ENCODE measurements at places on chromosomes 5 and 9.

DNA sequence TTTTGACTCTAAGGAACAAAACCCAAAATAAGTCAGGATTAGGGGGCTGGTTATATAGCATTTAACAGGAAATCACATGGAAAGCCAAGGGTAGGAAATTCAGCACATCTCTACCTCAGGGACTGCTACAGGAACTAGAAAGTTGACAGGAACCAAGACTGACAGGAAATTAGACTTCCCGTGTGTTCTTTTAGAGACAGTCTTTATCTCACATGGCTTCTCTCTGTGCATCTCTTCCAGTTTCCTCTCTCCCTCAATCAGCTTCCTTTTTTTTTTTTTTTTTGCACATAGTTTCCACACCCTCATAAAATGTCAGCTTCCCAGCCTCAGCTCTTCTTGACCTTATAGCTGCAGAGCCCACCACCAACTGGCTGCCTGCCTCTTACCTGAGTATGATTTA is 4.8 kb downstream of the RECK start:
- no peak for DNase-seq

DNA sequence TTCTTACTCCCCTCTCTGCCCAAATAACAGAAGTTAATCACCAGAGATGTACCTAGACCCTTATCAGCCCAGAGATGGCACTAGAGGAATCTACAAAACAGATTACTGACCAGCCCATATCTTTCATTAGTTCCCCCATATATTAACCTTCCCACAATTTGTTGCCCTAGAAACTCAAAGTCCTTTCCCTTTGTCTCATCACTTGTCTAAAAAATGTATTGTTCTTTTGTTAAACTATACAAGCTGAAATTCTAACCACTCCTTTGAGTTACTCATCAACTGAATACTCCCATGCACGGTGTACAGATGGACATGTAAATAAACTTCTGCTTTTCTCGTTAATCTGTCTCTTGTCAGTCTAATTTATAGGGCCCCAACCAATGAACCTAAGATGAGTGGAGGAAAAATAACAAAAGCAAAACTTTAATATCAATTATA is 130.9 kb downstream of the CCDC192 start:
- no peak for DNase-seq

DNA sequence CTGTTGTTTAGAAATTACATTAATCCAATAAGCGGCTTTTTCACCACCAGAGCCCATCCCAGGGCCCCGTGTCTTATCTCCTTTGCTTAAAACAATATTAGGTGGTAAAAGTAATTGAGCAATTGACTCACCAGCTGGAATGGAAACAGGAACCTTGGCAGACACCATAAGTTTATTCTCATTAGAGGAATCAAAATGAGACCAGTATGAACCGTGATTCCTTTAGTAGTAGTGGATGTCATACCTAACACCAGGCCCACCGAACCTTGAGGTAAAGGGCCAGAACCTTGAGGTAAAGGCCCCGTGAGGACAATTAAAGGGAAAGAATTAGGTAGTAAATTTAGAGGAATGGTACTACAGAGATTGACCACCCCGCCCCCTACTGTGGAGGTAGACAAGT is 16.5 kb downstream of the HSDL2 start:
- no peak for DNase-seq

- no peak for DNase-seq
Measured at GRCh38 chr9:134381671-134382516, 55.6 kb downstream of the RXRA start.

DNA sequence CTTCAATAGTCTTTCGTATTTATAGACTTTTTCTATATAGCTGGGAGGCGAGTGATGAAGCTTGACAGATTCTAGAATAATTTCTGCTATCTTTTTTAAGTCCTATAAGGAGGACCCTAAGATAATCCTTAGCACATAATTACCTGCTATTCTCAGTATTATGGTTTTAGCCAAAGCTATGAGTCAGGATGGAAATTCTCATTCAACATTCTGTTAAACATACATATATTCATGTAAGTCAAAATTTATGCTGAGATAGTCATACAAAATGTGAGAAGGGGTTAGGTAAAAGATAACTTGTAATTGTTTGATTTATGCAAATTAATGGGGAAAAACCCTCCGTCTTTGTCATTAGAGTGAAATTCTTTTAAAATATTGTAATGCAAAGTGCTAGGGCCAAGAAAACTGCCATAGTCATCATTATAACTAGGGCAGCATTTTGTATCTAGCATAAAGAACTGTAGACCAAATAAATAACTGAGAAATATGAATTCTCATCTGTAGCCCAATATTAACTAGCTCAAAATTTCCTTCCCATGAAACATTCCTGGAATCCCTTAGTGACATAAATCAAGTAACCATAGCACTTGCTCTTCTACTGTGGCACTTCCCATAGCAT is 118.5 kb downstream of the MRPS30 start:
- DNase-seq: no peak

DNA sequence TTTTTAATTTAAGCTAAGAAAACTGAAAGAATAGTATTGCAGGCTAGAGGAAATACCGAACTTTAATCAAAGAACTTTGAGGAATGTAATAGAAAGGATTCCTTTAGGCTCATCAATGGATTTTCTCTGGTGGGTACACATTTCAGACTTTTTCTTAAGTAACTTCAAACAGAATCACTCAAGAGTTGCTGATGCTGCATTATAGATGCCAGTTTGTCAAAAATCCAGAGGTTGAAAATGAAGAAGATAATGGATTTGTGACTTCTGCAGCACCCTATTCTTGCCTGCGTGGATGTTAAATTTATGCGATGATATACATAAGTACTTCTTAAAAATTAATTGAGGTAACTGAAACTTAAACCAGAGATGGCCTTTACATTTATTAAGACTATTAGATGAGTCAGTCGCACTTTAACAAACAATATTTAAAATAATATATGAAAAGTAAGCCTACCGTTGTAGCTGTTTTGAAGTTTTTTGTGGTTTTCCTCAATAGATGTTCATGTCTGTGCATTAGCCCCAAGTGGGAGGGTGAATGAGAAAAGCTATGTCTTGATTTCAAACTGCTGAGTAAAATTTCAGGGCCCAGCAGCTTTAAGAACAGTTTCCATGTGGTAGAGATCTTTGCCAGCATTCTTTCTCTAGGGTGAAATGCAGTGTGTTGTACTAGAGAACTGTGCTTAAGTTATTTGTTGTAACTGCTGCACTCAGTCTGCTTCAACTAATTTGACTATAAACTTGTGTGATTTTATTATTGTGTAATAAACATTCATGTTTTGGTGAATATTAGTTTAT is at the start of gene OGN:
OGN (minus strand) TSS at position 537 of the 795 bp plus-strand sequence. CDS start 1,171 bp downstream, outside the sequence.
- no peak for DNase-seq

DNA sequence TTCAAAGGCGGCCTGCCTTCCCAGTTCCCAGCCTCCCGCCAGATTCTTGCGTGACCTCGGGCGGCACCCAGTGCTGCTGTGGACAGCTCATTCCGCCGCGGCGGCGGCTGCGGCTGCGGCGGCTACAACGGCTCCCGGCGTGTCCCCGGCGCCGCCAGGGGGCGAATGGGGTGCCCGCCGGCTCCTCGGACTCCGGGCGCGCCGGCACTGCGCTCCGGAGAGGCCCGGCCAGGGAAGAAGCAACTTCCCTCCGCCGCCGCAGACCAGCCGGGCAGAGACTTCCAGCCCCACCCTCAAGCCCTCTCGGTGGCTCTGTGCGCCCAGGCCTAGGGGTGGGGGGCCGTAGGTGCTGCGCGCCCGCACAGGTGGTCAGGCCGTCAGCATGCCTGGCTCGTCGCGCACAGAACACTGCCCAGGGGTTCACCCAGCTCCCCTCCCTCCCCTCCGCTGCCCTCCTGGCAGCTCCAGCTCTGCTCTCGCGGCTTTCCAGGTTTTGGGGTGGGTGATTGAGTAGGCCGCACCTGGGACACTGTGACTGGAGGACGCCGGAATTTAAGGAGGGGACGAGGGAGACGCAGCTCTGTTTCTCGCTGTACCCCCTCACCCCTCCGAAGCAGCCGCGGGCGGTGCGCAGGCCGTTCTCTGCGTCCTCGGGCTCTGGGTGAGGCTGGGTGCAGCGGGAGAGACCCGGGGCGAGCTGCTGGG is 20.2 kb downstream of the IGIP start:
- peak; percentile 74 for DNase-seq

DNA sequence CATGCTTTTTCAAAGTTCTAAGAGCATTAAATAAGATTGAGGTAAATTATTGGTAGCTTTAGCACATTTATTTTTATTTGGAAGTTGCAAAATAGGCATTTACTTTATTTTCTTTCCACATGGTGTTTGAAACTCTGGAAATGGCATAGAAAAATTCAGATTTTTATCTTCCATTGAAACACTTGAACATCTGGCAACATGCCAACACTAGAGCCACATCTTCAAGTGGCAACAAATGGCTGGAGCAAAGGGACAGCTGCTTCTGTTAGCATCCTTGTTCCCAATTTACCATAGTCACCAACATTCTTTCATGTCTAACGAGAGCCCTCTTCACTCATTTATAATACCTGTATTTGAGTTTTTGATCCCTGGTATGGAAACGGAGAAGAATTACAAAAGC is 539.9 kb downstream of the ZNF608 start:
- DNase-seq: no peak

GRCh38 chr5:57940236-57940635 is 457.6 kb upstream of the ACTBL2 start:
- no peak for DNase-seq

GRCh38 chr9:129755151-129755550 is 2.3 kb upstream of the PTGES start:
- DNase-seq: no peak

- DNase-seq: no peak
Measured at GRCh38 chr5:5589857-5590256, 167.4 kb downstream of the ICE1 start.

GRCh38 chr5:127997201-127997704 is 86.3 kb upstream of the SLC12A2 start:
- no peak for DNase-seq

DNA sequence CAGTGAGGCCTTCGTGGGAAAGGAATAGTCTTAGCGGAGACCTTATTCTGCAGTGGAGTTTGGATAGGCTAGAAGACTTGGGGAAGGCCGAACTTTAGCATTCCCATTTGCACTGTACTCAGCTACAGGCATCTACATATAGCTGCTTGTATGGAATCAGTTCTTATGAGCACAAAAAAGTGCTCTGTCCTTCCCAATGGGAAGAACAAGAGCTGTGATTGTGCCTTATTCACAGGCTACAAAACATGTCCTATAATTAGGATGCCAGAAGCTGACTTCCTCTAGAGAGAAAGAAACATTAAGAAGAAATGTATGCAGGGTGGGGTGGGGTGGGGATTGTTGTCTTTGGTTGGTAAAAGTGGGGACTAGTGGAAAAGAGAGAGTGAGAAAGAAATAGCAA is 154.7 kb downstream of the ATP10B start:
- DNase-seq: no peak

DNA sequence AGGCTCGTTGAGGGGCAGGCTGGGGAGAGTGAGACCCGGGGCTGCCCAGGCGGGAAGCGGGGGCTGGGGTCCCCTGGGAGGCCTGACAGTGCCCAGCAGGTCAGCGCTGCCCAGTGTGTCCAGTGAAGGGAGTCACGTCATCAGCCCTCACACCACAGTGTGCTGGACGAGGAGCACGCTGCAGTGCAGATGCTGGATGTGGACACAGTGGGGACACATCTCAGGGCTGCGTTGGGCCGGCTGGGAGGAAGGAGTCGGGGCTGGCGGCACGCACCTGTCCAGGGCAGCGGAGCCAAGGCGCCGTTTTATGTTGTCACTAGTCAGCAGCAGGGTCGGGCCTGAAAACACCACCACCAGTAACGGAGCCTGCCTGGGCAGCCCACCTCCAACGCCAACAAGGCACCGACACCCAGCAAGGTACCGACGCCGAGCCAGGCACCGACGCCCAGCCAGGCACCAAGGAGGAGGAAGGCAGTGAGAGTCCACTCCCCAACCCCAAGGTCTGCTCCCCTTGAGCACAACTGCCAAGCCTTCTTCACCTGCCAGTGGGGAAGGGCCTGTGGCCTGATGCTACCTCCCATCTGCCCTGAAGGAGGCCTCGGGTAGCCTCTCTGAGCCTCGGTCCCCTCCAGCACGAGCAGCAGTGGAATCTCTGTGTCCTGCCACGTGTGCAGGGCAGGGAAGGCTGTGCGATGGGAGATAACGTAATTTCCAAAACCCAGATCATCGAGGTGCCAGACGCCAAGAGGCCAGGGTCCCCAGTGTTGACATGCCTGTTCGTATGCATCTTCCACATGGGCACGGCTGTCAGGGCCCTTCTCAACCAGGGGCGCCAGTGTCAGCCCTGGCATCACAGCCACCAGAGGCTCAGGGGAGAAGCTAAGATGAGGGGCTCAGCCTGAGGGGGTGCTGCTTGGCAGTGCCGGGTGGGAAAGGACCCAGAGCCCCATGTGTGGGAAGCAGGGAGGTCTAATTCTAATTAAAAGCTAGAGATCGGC is 21.9 kb upstream of the NSMF start:
- no peak for DNase-seq

GRCh38 chr5:21154526-21154925 is 1166.5 kb upstream of the CDH18 start:
- DNase-seq: no peak

DNA sequence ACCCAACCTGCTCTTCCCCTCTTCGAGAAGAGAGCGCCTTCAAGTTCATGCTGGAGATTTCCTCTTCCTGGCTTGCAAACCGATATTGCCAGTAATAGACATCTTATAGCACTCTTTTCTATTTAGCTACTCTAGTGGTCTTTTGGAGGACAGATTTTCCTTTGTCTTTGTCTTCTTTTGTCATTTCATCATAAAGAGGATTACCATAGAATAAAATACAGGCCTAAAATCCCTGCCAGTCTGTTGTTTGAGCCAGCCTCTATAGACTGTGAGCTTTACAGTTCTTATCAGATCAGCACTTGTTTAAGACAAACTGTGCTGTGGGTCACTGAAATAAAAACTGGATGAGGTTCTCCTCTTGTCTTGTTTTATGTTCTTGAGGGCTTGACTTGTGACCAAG is 802.8 kb downstream of the NR2F1-AS1 start:
- no peak for DNase-seq

DNA sequence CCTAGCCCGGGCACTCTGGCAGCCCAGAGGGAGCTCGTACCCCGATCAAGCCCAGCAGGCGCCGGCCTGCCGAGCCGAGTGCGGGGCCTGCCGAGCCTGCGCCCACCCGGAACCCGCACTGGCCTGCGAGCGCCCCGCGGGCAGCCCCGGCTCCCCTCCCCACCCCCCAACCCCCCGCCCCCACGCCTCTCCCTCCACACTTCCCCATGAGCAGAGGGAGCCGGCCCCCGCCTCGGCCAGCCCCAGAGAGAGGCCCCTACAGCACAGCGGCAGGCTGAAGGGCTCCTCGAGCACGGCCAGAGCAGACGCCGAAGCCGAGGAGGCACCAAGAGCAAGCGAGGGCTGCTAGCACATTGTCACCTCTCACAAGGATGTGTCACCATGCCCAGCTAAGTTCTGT is 36.2 kb upstream of the CCDC180 start:
- DNase-seq: no peak

- no peak for DNase-seq
Measured at GRCh38 chr5:22678886-22679285, 174.3 kb downstream of the CDH12 start.

DNA sequence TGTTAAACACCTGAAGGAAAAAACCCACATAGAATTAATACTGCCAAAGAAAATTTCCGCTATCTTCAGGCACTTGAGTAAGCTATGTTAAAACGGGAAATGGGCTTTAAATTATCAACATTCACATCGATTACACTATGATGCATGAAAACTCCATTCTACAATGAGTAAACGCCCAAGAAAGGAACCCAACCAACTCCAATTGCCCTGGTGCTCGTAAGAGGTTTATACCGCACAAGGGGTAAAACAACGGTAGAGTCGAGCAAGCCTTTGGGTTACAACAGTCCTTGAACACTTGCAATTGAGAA is 1.0 kb downstream of the AGTPBP1 start:
- DNase-seq: no peak
